ENCODE measurements at places on chromosomes 4 and X. TPM values are rescaled to one million over a fixed set of nuclear protein-coding genes. Genes with fewer than 3 reads are reported as not detected.
A peak's percentile ranks its signal among the peaks of the same experiment; 100 is the strongest.

DNA sequence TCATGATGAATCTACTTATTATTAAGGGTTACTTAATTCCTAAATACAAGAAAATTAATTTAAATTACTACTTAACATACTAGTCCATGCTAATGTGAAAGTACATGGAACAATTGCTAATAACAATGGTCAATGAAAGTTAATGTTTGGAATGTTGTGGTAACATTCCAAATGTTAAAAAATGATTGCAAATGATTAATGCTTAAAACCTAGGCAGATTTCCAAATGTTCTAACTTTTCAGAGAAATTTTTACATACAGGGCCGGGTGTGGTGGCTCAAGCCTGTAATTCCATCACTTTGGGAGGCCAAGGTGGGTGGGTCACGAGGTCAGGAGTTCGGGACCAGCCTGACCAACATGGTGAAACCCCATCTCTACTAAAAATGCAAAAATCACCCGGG lies 1851.3 kb upstream of the PCDH7 start:
- DNase-seq: no peak

- no peak for DNase-seq
Measured at GRCh38 chr4:108943976-108944591, 181.2 kb upstream of the ETNPPL start.

DNA sequence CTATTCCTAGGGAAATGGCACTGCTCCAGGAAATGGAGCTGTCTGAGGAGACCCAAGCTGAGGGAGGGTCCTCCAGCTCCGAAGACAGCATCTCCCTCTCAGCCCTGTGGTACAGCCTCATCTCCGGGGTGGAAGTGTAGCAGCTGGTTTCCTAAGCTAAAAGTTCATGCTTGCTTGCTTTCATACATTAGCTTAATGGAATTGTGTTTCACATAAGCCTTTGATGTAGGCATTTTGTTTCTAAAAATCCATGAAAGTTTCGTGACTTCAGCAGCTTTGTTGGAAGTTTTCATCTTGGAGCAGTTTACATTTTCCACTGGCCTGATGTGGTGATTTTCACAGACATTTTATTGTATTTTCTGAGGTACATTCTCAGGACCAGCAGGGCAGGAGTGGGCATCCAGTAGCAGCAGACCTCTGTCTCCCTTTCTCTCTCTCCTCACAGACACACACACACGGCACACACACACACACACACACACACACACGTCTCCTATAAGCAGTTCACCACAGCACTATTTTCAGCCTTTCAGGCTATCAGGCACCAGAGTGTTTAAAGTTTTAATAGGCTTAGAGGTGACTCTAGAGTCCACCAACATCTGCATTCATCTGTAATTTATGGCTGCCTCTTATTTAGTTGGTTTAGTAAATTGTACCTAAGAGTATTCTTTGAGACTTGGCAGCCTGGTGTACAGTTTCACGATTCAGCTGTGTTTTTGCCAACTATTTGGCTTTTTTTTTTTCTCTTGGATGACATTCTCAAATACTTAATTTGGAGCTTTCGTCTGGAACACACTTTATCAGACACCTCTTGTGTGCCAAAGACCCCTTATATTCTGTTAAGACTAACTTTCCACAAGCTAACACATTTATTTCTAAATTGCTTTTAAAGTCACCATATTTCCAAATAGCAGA lies 225.8 kb upstream of the SFRP2 start:
- DNase-seq: no peak

GRCh38 chrX:1094566-1095333 lies 117.7 kb downstream of the CRLF2 start:
- no peak for DNase-seq

GRCh38 chrX:44873415-44874276 lies 658 bp downstream of the KDM6A start:
- peak; percentile 3 for DNase-seq

FRG2 gene
- total RNA-seq: not detected

GIMD1 gene
- not detected for total RNA-seq
